ENCODE measurements at places on chromosomes 4 and X.

DNA sequence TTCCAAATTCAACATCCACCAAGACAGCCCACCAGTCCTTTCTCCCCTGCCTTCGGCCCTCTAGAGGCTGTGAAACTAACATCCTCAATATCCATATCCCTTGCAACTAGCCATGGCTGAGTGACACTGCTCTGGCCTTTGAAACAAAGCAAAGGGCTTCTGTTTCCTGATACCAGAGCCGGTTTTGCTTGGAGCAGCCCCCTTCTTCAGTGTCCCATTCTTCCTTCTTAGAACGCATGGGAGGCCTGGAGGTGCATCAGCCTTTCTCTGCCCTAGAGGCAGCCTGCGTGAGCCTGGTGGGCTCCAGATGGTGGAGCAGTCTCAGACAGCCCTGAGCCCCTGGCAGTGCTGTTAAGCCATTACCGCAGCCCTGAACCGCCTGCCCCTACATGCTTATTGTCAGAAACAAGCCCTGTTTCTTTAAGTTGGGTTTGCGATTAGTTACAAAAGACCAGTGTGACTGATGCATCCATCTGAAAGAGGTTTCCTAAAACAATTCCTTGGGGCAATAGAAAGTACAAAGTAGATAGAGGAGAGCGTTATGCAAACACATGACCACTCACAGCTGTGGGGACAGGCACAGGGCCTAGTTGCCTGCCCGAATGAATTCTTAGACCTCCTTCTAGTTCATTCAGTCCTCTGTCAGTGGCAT, 74.1 kb downstream of the EVC start:
- DNase-seq = no peak

DNA sequence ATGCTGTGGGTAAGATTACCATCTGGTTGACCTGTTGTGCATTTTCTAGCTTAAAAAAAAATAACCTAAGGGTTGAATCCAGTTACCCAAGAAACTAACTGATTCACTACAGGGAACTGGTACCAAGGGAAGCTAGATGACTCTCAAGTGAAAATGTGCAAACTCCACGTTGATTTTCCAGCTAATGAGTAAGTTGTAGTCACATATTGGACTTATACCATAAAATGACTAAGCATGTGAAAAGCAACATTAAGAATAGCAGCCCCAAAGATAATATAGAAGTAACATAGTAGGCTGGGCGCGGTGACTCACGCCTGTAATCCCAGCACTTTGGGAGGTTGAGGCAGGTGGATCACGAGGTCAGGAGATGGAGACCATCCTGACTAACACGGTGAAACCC, 270.9 kb downstream of the SPRY1 start:
- DNase-seq = no peak

- DNase-seq = no peak
Measured at GRCh38 chr4:52507774-52508173, 151.3 kb downstream of the USP46 start.

DNA sequence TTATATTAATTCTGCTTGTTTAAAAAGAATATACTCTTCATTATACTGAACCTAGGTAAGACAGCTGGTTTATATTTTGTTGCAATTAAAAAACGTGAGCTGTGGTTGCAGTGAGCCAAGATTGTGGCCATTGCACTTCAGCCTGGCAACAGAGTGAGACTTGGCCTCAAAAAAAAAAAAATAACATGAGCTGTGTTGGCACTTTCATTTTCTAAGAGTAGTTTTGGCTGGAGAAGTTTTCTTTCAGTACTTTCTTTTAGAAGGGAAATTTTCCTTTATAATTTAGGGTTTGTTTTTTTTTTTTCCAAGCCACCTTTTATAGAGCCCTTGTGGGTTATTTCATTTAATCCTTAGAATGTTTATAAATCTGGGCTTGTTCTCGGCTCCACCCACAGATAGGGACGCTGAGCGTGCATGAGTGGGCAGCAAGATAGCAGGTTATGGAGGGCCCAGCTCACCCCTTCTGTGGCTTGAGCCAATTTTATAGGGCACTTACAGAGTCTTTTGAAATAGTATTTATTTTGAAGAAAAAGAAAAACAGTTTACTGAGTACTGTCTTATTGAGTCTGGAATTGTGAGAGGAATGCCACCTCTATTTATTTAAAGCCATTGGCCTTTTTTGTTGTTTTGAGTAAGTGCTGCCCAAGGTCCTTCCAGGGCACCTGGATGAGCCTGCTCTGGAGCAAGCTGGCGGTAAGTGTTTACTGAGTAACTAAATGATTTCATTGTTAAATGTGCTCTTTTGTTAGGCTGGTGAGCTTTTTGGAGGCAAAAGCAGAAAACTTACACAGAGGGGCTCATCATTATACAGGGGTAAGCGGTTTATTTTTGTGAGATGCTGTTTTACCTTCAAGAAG, 60.9 kb downstream of the HTT start:
- no peak for DNase-seq

GRCh38 chr4:147860960-147861359, 129.1 kb downstream of the ARHGAP10 start:
- no peak for DNase-seq

GRCh38 chr4:26484516-26484915, 5.8 kb downstream of the CCKAR start:
- no peak for DNase-seq

- no peak for DNase-seq
Measured at GRCh38 chrX:68421636-68422035, 11.7 kb downstream of the OPHN1 start.

GRCh38 chr4:116321471-116321870, 763.9 kb downstream of the TRAM1L1 start:
- DNase-seq = no peak

Measured in NCI-H1105 (cell line).